ENCODE measurements at places on chromosomes 3 and 15.

- DNase-seq: no peak
Observed at GRCh38 chr15:30941520-30941919, 37.8 kb downstream of the FAN1 start.

DNA sequence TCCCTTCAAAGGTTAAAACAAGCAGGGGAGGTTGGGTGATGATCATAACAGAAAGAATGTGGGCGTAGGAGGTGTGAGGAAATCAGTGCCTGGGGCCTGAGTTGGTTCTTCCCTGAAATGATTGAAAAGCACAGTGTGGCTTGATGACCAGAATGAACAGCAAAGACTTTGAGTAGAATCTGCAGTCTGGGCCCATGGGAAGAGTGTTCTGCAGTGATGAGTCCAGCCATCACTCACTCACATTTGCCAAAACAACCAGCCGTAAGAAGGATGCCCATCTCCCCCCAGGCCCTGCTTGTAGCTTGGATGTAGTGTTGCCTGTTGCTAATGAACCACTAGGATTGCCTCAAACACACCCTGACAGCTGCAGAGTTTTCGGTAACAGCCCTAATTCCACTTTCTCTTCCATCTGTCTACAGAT lies 67.9 kb downstream of the VGLL3 start:
- no peak for DNase-seq

- DNase-seq: no peak
Observed at GRCh38 chr3:142112601-142113000, 36.7 kb downstream of the TFDP2 start.

GRCh38 chr3:177294221-177294620 lies 96.9 kb upstream of the TBL1XR1 start:
- no peak for DNase-seq

GRCh38 chr3:103609472-103609871 lies 1174.7 kb downstream of the ZPLD1 start:
- DNase-seq: no peak

DNA sequence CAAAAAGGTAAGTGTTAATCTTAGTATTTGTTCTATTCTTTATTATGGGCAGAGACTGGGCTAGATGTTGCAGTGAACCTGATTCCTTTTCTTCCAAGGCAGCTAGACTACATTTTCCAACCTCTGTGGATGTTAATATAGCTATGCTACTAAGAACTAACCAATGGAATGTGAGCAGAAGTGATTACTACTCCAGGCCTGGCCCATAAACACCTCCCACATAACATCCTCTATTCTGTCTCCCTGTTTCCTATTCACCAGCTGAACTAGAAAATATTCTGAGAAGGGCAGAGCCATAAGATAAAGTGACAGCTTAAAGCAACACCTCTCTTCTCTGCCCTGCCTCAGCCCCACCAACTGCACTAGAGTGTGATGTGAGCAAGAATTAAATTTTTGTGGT lies 29.4 kb downstream of the CD200R1L start:
- no peak for DNase-seq

GRCh38 chr3:105030211-105030610 lies 336.5 kb upstream of the ALCAM start:
- no peak for DNase-seq

GRCh38 chr3:88150806-88151205 lies 1.0 kb downstream of the C3orf38 start:
- DNase-seq: no peak

- DNase-seq: no peak
Observed at GRCh38 chr3:76561494-76562236, 478.2 kb upstream of the ROBO2 start.

GRCh38 chr15:77610731-77611130 lies 22.0 kb downstream of the LINGO1 start:
- no peak for DNase-seq

- DNase-seq: no peak
Observed at GRCh38 chr15:30984542-30984941, 6.9 kb downstream of the MTMR10 start.

GRCh38 chr15:69559440-69560190 lies 107.0 kb downstream of the RPLP1 start:
- no peak for DNase-seq

GRCh38 chr3:98596541-98597500 lies 3.4 kb upstream of the CPOX start:
- DNase-seq: no peak

- DNase-seq: no peak
Observed at GRCh38 chr3:33664195-33664594, 53.9 kb downstream of the CLASP2 start.

GRCh38 chr3:40790746-40791145 lies 266.0 kb downstream of the ZNF621 start:
- no peak for DNase-seq

GRCh38 chr3:138361561-138361971 lies 13.2 kb downstream of the MRAS start:
- DNase-seq: no peak

DNA sequence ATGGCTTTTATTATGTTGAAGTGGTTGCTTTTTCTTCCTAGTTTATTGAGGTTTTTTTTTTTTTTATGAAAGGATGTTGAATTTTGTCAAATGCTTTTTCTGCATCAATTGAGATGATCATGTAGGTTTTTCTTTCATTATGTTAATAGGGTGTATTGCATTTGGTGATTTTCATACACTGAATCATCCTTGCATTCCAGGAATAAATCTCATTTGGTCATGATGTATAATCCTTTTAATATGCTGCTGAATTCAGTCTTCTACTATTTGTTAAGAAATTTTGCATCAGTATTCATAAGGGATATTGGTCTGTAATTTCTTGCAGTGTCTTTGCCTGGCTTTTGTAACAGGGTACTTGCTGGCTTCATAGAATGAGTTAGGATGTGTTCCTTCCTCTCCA lies 11.5 kb upstream of the CLRN1 start:
- no peak for DNase-seq

DNA sequence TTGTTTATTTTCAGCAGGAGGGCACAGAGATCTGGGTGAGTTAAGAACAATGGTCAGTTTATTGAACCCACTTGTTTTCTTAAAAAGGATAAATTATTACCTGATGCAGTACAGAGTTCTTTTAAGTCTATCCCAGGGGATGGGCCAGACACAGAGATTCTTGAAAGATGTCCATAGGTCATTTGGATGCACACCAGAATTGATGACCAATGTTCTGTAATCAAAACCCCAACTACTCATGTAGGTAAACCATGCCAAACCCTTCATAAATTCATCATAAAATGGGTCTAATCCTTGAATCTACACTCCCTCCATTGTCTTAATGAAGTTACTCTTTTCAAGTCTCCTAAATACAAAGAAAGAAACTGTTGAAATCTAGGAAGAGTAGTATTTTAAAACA lies 273.0 kb upstream of the COL8A1 start:
- no peak for DNase-seq

DNA sequence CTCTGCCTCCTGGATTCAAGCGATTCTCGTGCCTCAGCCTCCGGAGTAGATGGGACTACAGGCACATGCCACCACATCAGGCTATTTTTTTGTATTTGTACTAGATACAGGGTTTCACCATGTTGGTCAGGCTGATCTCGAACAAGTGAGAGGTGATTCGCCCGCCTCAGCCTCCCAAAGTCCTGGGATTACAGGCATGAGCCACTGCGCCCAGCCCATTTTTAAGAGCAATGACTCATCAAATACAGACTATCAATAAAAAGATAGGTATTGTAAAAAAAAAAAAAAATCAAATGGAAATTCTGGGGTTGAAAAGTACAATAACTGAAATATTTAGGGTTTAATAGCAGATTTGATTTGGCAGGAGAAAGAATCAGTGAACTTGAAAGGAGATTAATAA lies 129.0 kb downstream of the TJP1 start:
- DNase-seq: no peak

DNA sequence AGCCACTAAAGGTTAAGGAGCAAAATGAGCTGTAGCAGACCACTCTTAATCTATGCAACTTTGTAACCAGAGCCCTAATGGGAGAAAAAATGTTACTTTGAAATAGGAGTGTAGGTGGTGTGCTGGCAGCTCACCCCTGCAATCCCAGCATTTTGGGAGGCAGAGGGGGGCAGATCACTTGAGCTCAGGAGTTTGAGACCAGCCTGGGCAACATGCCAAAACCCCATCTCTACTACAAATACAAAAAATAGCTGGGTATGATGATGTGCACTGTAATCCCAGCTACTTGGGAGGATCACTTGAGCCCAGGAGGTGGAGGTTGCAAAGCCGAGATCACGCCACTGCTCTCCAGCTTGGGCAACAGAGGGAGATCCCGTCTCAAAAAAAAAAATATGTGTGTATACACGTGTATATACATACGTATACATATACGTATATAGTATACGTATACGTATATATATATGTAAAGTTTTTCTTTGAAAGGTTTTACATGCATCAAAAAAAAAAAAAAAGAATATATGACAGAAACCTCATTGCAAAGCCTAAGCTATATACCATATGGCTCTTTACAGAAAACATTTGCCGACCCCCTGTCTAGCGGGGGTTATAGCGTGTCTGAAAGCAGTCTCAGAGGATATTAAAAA lies 15.7 kb downstream of the CAPN7 start:
- no peak for DNase-seq

DNA sequence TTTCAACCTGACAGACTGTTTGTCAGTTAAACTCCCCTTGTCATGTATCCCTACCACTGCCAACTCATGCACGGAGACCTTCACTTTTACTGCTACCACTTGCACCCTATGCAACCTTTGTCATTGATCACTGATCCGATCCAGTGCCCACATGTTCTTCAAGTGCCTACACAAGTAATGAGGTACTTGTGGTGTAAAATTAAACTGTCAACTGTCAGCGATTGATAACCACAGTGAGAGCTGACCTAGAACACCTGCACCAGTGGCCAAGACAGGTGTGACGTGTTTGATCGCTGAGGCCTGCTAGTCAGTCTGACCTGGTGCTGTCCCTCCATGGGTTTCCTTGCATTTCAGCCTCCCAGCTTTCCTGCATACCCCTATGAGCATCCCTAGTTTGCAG lies 55.6 kb downstream of the MECOM start:
- DNase-seq: no peak

GRCh38 chr3:114356066-114356465 lies 62.2 kb downstream of the TIGIT start:
- no peak for DNase-seq

GRCh38 chr3:55615694-55616295 lies 128.7 kb upstream of the WNT5A start:
- DNase-seq: no peak

DNA sequence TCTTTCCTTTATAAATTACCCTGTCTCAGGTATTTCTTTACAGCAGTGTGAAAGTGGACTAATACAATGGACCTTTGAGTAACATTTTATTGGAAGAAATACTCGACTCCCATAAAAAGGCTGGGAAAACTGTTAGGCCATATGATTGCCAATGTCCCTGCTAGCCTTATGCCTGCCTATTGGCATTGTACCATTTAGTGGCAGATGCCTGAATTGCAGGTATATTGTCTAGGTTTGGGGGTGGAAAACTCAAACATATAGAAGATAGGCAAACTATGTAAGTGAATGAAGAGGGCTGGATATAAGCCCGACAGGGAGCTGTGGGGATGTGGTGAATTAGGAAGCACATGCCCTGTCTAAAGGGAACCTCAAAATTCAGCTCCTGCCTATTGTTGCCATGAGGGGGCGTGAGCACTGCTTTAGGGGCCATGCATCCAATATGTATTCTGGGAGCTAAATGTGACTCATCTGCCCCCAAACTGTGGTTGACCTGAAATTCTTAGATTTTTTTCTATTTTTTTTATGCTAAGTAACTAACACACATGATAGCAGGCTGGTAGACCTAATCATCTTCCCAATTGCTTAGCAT lies 65.2 kb upstream of the TRA2B start:
- DNase-seq: no peak

DNA sequence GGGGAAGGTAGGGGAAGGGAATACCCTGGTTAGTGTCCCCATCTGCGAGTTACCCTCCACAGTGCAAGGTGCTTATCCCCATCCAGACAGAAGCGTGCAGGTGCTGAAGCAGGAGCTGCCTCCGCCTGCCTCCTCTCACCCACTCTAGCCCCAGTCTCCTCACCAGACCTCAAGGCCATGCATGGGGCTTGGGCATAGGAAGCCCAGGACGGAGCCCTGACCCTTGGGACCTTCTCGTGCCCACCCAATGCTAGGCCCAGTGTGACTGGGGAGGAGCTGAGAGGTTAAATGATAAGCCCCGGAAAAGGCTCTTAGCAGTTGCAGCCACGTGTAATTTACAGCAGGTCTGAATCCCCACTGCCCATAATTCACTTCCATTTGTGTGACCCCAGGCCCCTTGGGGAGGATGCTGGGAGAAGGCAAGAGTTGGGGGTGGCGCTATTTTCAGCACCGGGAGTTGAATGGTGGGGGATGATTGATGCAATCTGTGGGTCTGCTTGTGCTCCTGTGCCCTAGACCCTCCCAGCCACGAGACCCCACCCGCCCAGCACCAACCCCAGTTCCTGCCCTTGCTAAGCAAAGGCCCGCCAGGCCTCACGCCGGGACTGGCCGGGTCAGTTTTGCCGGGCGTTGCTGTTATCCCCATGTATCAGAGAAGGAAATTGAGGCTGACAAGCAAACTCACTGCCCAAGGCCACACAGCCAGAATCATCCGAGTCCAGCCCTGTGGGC lies 14.5 kb upstream of the PLXND1 start:
- DNase-seq: no peak

GRCh38 chr3:43774799-43775198 lies 84.1 kb downstream of the ABHD5 start:
- DNase-seq: no peak

- DNase-seq: no peak
Observed at GRCh38 chr3:61531528-61531927, 29.8 kb upstream of the PTPRG start.

- no peak for DNase-seq
Observed at GRCh38 chr3:46947981-46948791, 28.4 kb downstream of the CCDC12 start.

DNA sequence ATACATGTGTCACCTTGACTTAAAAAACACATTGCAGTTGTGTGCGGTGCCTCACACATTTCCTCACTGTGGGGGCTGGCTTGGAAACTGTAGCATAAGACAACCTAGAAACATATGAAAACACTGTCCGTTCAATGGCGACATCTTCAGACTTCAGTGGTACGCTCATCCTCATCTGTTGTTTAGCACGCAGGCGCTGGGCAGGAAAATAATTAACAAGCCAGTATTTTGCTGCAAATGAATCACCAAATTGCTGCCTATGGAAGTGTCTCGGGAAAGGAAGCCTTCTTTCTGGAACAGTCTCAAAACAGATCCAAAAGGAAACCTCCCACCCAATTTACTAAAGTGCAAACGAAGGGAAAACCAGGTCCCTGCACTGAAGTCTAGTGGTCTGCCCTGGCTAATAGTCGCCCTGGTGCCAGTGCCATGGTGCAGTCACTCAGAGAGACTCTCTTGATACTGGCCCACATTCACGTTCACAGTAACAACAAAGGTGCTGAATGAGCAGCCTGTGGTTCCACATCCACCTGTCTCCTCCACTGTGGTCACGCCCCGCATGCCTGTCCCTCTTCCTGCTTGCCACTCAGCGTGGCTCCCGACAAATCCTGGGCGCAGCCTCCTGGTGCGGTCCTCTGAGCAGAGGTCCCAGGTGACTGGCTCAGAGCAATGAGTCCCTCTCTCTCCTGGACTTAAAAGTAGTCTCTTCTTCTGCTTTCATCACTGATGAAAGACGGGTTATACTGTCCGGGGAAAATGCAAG lies 35.6 kb upstream of the MUC13 start:
- no peak for DNase-seq

- DNase-seq: no peak
Observed at GRCh38 chr3:58596834-58597518, 19.8 kb upstream of the FAM107A start.
